ACHN (cell line): ENCODE measurements at places on chromosomes 3 and 15.

DNA sequence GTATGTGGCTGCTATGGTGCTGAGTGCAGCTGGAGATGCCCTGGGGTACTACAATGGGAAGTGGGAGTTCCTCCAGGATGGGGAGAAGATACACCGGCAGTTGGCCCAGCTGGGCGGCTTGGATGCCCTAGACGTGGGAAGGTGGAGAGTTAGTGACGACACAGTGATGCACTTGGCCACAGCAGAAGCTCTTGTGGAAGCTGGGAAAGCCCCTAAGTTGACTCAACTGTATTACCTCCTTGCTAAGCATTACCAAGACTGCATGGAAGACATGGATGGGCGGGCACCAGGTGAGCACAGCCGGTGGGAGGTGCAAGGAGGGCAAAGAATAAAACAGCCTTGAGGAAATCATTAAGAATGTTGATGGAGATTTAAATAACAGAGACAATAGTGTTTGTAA, 2.9 kb downstream of the ADPRH start:
- DNase-seq = no peak

DNA sequence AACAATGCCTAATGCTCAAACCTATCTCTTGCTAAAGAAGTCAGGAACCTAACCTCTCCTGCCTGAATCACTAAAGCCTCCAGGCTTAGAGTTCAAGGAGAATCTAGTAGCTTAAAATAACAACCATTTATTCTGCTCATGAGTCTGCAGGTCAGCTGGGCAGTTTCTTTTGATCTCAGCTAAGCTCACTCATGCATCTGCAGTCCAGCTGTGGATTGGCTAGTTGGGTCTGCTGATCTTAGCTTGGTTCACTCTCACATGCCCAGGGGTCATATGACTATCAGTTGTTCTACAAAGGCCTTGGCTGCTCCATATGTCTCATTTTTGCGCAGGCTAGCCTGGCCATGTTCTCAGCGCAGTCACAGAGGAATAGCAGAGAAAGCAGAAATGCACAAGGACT, 109.2 kb upstream of the STT3B start:
- no peak for DNase-seq

GRCh38 chr3:12753275-12754028, 5.6 kb downstream of the TMEM40 start:
- DNase-seq = no peak

GRCh38 chr15:59687836-59688235, 1.3 kb downstream of the BNIP2 start:
- peak; percentile 27 for DNase-seq

DNA sequence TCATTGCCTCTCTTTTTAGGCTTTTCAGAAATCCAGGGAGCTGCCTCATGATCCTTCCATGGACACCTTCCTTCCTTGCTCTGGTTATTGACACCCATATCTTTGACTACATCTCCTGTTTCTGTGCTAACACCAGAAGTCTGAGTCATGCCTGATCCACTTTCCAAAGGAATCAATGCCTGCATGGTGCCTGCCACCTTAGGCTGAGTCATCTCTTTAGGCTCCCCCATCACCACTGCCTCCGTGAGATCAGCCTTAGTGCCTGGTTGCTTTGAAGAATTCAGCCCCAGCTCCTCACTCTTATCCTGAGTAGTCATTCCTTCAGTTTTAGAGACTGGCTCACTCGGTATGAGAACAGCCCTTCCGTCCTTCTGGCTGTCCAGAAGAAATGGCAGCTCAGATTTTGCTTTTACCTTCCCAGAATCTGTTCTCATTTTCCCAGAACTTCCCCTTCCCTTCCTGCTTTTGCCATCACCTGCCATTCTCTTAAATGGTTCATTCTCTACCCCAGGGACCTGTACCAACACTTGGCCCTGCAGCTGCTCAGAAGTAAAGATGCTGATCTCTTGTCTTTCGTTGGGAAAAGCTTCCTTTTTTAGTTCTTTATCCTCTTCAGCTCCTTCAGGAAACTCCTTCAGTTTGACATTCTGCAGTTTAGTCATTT, 105.3 kb downstream of the MAP4 start:
- peak; percentile 82 for DNase-seq

DNA sequence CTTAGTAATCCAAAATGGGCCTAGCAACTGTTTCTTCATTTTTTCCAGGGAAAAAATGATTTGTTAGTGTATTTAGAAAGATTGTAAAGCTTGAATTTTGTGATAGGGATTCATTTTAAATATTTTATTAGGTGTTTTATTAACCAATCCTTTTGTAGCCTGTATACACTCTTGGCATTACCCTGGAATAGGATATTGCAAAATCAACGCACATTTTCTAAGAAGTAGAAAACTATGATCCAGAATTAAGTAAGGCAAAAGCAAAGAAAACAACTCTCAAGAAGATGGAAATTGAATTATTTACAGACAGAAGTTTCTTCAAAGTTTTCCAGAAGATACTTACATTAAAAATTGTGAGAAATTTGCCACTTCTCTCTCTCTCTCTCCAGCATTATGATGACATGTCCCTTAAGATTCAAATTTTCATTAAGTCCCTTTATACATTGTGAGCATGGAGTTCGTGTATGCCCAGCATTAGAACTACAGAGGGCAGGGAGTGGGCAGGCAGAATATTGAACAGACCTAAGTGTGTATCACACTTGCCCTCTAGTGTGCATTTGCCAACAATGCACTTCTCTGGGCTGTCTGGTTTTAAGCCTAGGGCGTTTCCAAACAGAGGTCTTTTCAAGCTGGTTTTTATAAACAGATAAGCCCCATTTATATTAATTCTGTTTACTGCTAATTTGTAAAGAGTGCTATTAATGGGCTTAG, 28.5 kb upstream of the CMSS1 start:
- DNase-seq = peak; percentile 70
